ENCODE measurements at places on chromosomes 6 and 20. TPM values are rescaled to one million over a fixed set of nuclear protein-coding genes. Genes with fewer than 3 reads are reported as not detected.

Gene IL17F
- not detected for total RNA-seq

Gene LST1
- total RNA-seq = 71.6 TPM

Gene SULF2
- 0.79 TPM for total RNA-seq

Gene DEFB132
- not detected for total RNA-seq

Gene SIRPB2
- total RNA-seq = not detected

Gene PRICKLE4
- total RNA-seq = not detected

Gene RRAGD
- total RNA-seq = 5.7 TPM

Gene FAM8A1
- total RNA-seq = 7.0 TPM

Gene COL21A1
- not detected for total RNA-seq

Gene SPDEF
- total RNA-seq = 0.12 TPM

Gene BCAS1
- total RNA-seq = 0.14 TPM

Gene FAM184A
- 3.7 TPM for total RNA-seq

Gene SLC44A4
- total RNA-seq = not detected

Gene DSN1
- total RNA-seq = 36.0 TPM

Gene LY6G5C
- total RNA-seq = 3.8 TPM

Gene CCHCR1
- 57.9 TPM for total RNA-seq

Gene ANKEF1
- 4.8 TPM for total RNA-seq

Gene HS3ST5
- not detected for total RNA-seq

Gene SRSF12
- total RNA-seq = not detected

Gene RNF182
- total RNA-seq = not detected

Gene KCNB1
- total RNA-seq = not detected

Gene FNDC1
- total RNA-seq = not detected

Gene RIN2
- total RNA-seq = not detected

Gene PLA2G7
- total RNA-seq = not detected

Gene GSTA1
- total RNA-seq = not detected

Gene DEFB113
- not detected for total RNA-seq

Gene CST4
- not detected for total RNA-seq

Gene BPHL
- 5.3 TPM for total RNA-seq

Gene RWDD2A
- total RNA-seq = 0.91 TPM

Gene CST3
- total RNA-seq = 0.61 TPM

Gene PLCG1
- total RNA-seq = 337 TPM

Gene STX11
- total RNA-seq = 26.5 TPM

Gene PI3
- not detected for total RNA-seq

Gene ABHD16B
- total RNA-seq = not detected
